ENCODE measurements at places on chromosomes 5 and 9.

GRCh38 chr9:18253950-18254349, 220.0 kb upstream of the ADAMTSL1 start:
- no peak for DNase-seq

DNA sequence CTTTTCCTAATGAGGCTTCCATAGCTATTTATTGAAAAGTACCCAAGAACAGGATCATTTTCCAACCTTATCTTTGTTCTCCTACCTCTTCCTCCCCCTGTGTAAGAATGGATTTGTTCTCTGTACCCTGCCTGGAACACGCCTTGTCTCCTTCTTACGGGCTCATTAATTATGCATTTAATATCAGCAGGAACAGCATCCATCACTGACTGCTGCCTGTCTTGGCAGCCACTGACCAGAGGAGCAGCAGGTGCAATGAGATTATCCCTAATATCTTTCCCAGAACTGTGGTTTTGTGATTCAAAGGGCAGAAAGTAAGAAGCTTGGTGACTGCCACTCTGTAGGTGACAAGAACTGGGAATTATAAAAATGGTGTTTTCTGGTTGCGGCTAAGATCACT, 19.3 kb upstream of the INSYN2B start:
- DNase-seq = no peak

DNA sequence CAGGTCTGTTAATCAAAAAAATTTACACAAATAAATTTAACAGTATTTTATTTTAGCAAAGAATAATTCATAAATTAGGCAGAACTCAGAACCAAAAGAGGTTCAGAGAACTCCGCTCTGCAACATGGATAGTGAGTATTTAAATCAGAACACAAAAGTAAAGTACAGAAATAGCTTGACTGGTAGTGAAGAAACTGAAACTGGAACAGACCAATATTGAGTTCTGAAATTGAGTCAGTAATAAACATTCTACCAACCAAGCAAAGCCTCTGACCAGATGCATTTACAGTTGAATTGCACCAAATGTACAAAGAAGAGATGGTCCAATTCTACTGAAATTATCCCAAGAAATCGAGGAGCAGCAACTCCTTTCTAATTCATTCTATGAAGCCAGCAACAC, 1542.8 kb downstream of the EFNA5 start:
- no peak for DNase-seq

GRCh38 chr9:114099669-114100270, 678 bp upstream of the KIF12 start:
- DNase-seq = no peak

- DNase-seq = no peak
Observed at GRCh38 chr9:111192650-111193049, 137.4 kb downstream of the OR2K2 start.

DNA sequence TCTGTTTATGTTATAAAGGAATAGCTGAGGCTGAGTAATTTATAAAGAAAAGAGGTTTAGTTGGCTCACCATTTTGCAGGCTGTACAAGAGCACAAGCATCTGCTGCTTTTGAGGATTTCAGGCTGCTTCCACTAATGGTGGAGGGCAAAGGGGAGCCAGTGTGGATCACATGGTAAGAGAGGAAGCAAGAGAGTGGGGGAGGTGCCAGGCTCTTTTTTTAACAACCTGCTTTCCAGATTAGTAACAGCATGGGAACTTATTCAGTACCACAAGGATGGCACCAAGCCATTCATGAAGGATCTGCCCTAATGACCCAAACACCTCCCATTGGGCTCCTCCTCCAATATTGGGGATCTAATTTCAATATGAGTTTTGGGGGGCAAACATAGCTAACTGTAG, 40.4 kb downstream of the CCL28 start:
- no peak for DNase-seq

DNA sequence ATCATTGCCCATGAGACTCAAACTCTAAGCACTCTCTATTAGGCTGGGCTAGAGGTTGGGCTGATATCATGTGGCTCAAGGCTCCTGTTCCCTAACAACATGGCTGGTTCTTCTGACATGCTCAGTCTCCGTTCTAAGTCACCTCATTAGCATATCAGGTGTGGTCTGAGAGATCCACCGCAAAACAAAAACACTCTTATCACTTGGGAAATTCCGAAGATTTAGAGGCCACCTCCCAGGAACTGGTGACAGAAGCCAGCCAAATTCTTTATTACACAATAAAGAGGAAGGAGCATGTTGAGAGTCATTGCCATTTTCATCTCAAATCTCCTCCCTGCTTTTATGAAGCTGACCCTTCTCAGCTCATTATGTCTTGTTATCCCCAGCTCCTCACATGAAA, 107.6 kb downstream of the MSX2 start:
- DNase-seq = no peak

DNA sequence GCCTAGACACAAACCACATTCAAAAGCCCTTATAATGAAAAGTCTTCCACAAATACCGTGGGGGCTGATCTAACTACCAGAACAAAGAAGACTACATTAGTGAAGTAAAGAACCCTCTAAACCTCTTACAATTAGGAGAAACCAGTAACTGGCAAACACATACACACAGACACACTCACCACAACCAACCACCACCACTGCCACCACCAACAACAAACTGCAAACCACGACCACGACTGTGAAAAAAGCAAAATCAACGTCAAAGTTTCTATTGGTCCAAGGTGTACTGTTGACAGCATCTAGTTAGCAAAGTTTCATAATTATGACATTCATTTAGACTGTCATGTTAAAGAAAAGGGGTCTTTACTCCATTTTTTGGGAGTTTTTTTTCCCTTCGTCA, 2.7 kb downstream of the CDO1 start:
- no peak for DNase-seq

DNA sequence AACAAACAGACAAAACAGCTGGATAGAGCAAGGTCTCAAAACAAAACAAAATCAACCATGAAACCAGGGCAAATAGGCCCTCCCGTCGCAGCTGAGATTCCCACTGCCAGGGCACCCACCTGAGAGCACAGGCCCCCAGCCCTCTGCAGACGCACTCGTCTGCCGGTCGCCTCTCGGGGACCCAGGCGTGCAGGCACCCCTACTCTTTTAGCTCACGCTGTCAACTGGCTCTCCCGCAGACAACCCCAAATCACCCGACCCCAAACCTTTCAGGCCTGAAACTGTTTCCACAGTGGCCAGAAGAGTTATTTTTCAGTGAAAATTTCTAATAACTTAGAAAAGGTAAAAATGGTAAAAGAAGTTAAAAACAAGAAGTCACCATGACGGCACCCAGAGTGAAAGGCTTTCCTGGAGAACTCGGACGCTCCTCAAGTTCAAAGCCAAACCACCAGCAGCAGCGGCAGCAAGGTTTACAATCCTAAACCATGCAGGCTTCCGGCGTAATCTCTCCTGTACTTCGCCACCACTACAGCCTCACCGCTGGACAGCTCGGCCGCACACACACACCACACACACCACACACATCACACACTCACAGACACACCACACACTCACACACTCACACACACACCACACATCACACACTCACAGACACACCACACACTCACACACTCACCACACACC, 1.9 kb upstream of the UBE2QL1 start:
- DNase-seq = no peak

DNA sequence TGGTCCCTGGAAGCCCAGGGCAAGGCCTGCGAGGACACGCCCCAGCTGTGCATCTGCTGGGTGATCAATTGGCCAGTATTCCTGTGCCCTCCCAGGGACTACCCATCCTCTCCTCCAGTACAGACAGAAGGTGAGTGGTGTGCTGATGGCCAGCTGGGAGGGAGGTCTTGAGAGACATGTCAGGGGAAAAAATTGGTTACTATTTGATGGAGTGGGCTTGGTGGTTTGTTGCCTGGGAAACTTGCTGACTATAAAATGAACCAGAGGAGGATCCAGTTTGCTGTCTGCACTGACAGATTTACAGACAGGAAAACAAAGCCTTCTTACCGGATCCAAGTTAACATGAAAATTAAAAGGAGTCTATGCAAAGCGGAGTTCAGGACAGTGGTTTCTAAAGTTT, 40.3 kb downstream of the MAP1B start:
- no peak for DNase-seq

DNA sequence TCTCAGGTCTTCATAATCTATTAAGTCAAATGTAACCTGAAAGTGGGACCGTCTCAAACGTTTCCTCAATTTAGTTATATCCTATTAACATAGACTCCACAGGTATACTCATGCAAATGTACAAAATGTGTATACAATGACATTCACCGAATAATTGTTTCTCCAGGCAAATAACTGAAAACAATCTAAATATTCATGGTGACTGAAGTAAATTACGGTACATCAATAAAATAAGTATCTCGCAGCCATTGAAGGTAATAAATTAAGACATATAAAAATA, 482 bp downstream of the IARS1 start:
- no peak for DNase-seq

DNA sequence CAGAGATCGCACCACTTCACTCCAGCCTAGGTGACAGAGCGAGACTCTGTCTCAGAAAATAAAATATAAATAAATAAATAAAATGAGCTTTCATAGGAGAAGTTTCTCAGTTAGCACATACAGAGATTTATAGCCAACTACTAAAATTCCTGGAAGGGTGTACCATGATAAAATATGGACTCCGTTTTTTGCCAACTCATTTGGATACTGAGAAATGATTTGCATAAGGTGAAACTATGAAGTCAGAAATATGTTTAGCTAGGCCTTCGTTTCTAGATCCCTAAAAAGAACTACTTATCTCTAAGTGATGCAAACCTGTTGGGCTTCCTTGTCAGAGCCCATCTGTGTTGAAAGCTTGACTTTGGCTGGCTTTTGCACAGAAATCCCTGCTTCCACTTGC, 56.9 kb upstream of the SLC1A1 start:
- no peak for DNase-seq

DNA sequence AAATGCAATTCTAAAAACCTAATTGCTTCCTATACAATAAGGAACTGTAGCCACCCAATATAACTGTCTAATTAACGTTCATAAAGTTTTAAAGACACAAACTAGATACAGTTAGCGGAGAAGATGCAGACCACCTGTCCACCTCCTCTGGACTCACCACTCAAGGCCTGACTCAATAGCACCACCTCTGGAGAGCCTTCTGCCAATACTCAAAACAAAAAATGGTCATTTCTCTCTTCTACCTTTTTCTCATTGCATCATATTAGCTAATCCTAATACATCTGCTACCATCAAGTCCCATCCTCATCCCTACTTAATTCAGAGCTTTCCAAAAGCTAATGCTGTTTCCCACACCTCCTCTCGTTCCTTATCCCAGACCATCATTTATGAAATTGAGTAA, 159.9 kb downstream of the MLLT3 start:
- no peak for DNase-seq

GRCh38 chr9:76987594-76988200, 31.8 kb upstream of the FOXB2 start:
- DNase-seq = no peak

- DNase-seq = peak; percentile 26
Observed at GRCh38 chr5:149780043-149780737, 50.1 kb downstream of the PPARGC1B start.

DNA sequence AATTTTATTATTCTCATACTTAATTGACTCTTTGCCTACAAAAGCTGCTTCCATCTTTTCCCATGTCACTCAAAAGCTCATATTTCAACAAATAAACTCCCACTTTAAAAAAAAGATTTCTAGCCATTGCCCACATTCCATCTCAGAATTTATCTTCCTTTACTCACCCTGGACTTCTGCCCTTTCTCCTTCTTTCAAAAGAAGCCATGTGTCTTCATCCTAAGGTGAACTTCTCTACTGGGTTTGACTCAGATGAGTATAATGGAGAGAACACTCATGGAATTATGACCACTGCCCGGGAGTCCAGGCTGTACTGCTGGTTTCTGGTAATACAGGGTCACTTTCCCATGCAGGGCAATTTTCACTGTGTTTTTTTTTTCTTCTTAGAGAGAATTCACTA, 548.5 kb upstream of the ZNF462 start:
- DNase-seq = no peak

DNA sequence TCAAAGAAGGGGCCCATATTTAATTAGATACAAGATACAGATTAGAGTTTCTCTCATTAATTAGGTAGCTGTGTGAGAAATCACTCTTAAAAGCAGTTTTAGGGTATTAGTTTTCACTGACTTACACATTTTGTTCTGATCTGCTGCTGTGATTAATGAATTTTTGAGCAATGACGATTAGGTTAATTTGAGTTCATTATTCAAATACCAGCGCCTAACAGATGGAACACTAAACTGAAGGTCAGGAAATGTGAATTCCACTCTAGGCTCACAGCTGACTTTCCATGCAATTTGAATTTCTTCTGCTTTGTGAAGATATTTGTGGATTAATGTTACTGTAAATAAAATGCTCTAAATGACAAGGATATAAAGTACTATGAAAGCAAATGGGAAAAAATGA, 380.6 kb downstream of the ADGRV1 start:
- DNase-seq = no peak

GRCh38 chr9:133830310-133830709, 92.2 kb upstream of the SARDH start:
- DNase-seq = no peak

DNA sequence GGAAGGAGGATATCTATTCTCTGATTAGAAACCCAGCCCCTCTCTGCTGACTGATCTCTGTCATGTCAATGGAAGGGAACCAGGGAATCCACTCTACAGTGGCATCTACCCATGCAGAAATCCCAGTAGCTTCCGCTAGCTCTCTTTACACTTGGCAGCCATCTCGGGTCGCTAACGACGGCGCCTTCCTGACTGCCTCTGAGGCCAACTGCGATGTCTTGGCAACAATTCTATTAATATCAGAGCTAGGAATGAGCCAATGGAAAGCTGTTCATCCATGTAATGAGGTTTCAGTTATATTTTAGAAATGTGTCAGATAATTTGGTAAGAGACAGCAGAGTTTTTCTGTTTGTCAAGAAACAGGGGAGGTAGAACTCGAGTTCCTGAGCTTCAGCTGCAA, 67.6 kb upstream of the ATP10B start:
- no peak for DNase-seq

DNA sequence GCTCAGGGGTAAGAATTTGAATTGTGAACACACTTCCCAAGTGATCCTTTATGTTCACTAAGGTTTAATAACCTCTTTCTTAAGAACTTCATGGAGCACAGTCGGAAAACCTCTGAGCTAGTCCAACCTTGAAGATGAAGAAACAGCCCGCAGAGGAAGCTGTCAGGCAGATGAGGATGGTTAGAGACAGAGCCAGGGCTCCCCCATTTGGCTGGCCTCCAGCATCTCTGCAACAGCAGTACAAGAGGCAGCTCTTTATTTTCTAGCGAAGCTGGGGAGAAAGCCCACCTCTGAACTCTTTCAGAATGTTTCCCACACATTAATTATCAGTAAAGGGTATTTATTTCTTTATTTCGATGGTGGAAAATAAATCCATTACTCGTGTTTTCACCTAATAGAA, 350.8 kb downstream of the DMRT2 start:
- DNase-seq = no peak

DNA sequence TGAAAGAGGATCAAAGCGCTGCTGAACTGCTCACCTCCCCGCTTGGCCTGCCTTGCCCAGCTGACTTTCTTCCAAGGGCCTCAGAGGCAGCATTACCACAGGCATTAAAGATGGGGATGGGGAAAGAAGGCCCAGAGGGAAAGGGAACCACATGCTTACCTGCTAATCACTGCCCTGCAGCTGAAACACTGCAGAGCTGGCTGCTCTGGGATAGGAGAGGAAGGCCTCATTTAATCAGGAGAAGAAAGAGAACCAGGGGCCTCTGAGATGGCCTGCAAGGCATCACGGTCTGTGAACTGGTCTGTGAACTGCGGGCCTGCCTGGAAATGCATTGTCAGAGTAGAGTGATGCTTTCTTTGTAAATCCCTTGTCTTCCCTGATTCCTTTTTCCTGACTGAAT, 44.8 kb downstream of the PTCD2 start:
- DNase-seq = no peak

GRCh38 chr5:2143088-2143487, 260.4 kb upstream of the IRX4 start:
- DNase-seq = no peak

GRCh38 chr9:137685035-137685740, 66.4 kb downstream of the EHMT1 start:
- DNase-seq = no peak
